Esophagus squamous epithelium (tissue), 5 donors: ENCODE measurements at places on chromosomes 5 and 9.

GRCh38 chr9:35827486-35827885, 1.0 kb downstream of the FAM221B start:
- DNase-seq, result no peak

DNA sequence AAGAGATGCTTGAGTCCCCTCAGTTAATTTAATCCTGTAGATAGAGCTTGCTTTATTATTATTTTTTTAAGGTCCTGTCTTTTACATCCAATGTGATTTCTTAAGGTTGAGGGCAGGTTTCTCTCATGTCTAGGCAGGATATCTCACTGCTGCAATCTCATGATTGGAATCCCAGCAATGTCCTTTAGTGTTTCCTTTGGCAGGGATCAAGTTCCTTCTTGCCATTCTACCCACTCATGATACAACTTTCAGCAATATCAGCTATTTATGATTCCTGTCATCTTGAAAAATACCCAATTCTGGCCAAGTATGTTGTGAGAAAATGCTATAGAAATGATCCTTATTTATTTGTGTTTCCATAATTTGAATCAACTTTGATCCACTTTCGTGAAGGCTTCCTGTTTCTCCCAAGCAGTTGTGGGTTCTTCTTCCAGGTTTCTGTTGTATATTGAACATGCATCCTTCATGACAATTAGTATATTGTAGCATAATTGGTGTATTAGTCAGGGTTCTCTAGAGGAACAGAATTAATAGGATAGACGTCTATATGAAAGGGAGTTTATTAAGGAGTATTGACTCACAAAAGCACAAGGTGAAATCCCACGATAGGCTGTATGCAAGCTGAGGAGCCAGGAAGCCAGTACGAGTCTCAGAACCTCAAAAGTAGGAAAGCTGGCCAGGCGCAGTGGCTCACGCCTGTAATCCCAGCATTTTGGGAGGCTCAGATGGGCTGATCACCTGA, 18.4 kb upstream of the VPS13A start:
- DNase-seq, result no peak

- DNase-seq, result no peak
These were observed 599.6 kb downstream of the CCDC171 start for GRCh38 chr9:16152276-16153101.

DNA sequence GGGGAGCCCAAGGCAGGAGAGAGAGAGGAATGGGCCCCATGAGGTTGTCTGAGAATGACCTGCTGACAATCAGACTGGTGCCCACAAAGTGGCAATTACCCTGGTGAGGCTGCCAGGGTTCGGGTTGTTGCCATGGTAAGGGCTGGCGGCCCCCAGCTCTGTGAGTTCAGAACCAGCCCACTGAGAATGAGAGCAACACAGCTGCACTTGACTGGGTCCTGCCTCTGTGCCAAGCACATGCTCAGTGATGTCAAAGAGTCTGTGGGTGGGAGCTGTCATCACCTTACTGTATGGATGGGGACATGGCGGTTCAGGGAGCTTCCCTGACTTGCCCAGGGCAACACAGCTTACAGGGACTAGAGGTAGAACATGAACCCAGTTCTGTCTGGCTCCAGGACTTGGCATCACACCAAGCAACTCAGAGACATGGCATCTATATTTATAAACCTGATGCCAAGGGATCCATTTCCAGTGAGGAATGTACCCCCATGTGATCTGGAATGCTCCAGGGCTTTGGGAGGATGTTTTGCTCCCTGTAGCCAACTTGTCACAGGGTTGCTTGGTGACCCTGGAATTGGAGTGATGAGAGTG, 38.2 kb upstream of the TEX48 start:
- DNase-seq, result no peak

DNA sequence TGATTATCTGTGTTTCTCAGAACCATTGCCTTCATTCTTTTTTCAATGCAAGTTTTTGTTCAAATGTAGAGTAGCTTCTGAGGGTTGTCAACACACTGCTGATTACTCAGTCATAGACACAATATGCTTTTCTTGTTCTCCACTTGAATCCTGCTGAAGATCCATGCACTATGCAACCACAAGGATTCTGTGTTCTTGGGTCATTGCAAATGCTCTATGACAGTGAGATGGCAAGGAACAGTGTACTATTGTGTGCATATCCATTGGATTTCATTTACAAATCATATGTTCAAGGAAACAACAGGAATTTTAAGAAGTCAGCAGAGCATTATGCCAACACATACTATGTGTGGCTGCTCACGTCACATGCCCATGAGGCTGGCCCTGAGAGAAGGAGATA, 1590.2 kb downstream of the EFNA5 start:
- no peak for DNase-seq

- DNase-seq, result no peak
These were observed 219.1 kb upstream of the PCSK5 start for GRCh38 chr9:75671354-75671753.

DNA sequence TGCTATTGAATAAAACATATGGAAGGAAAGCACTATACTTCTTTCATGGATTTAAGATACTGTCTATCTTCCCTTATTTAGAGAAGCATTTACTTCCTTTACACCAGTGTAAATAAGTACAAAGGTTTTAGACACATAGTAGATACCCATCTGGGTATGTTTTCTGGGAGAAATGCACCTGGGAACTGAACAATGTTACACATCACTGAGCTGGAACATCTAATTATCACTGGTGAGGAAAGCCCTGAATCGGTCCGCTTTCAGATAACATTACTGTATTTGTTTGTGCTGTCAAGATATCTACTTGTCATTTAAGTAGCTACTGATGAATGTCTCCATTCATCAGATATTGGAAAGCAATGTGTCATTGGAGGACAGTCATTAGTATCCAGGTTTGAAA, 964.7 kb upstream of the PTPRD start:
- no peak for DNase-seq

GRCh38 chr5:74598731-74599130, 41.8 kb downstream of the ENC1 start:
- DNase-seq, result no peak

GRCh38 chr9:1051584-1052275, 1.6 kb downstream of the DMRT2 start:
- no peak for DNase-seq

- no peak for DNase-seq
These were observed 69.8 kb downstream of the SLCO4C1 start for GRCh38 chr5:102226321-102226720.

GRCh38 chr9:137349471-137350033, 47.5 kb upstream of the NRARP start:
- no peak for DNase-seq

DNA sequence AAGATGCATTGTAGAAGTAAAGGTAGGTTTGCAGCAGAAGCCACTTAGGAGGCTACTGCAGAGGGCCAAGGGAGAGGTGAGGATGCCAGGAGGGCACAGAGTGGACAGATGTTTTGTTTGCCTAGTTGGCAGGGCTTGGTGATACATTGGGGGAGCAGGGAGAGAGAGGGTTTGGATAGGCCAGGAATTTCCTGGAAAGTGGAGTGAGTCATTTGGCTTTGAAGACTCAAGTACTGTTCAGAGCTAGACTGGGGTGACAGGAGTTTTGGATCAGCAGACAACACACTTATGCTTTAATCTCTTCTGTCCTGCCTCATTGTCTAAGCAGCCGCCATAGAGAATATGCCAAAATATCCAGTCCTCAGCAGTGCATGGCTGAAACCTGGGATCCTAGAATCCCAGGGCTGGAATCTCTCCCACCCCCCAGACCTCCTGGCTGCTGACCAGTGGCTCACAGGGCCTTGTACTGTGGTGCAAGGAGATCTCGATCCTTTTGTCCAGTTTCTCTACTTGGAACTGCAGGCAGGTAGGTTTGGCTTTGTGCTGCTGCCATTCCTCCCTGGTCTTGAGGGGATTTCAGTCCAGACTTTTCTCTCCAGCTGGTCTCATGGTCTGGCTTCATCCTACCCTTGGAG, 11.0 kb downstream of the TMEM268 start:
- DNase-seq, result no peak

GRCh38 chr5:50352382-50352781, 88.7 kb downstream of the EMB start:
- DNase-seq, result no peak

DNA sequence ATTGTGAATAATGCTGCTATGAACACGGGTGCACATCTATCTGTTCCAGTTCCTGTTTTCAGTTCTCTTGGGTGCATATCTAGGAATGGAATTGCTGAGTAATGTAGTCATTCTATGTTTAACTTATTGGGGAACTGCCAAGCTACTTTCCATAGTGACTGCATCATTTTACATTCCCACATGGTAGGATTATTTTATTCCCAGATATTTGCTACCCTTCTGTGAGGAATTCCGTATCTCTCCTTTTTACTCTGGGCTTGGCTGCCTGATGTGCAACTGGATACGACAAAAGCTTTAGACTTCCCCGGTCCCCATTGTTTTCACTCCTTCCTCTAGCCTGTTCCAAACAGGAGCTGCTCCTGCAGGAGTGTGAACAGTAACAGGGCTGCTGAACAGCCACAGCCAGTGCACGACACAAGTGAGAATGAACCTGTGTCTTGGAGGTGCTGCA, 7.2 kb downstream of the TAS2R1 start:
- DNase-seq, result no peak

DNA sequence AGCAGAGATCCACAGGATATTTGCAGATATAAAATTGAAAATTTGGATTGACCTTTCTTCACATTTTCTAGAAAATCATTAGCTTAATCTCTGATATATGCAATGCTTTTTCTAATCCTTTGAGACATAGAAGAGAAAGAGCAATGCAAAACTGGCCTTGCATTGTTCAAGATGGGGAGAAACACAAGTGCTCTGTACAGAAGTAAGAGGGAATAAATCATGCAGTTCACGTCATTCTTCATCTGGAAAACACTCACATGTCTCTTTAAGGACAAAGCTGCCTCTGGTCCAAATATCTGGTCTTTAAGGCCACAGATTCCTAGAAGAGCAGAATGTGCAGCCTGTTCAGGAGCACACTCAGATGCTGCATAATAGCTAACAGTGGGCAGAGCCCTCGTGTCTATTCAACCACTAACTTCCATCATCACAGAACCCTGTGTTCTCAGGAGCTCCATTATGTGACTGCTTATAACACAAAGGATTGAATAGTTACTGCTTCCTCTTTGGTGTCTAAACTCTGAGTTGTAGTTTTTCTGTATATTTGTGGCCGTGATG, 277.5 kb downstream of the PLK2 start:
- no peak for DNase-seq

DNA sequence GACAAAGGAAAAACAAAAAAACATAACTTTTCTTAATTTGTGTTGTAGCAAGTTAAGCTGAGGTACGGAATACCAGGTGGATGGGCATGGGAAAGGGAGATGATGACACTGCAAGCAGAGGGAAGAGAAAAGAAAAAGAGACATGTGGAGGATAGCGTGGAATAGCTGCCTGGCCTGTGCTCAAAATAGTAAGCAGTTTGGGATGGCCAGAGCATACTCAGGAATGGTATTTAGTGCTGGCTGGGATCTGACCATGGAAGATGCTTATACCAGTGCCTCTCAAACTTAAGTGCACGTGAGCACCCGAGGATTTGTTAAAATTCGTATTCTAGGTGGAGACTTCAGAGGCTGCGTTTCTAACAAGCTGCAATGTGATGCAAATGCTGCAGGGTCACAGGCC, 41.3 kb downstream of the LNPEP start:
- no peak for DNase-seq

DNA sequence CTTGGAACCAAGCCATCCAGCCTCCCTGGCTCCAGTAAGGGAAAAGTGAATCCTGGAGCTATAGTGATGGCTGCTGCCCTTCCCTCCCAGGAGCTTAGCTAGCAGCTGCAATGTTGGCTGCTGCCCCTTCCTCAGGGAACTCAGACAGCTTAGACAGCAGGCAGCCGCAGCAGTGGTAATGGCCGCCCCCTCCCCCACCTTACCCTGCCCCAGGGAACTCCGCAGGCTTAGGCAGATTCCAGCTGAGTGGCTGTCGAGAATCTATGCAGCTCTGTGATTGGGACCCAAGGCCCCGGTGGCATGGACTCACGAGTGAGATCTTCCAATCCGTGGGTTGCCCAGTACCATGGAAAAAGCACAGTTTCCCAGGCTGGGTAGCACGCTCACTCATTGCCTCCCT, 378.6 kb downstream of the NNT start:
- DNase-seq, result no peak

DNA sequence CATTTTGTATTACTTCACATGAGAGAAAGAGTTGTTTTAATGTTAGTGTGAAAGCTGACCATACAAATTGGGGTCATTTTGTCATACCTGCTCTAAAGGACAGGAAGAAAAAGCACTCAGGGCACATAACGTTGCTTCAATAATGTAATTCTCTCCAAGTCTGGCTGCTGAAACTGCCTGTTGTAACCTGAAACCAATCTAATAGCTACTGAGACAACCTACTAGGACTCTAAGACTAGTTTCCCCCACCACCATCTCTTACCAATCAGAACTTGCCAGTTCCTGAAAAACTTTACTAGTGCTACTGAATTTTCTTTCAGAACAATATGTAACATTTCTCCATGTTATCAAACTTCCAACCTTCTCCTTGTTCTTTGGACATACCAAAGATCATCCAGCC, 374.7 kb downstream of the PTPRD start:
- no peak for DNase-seq

DNA sequence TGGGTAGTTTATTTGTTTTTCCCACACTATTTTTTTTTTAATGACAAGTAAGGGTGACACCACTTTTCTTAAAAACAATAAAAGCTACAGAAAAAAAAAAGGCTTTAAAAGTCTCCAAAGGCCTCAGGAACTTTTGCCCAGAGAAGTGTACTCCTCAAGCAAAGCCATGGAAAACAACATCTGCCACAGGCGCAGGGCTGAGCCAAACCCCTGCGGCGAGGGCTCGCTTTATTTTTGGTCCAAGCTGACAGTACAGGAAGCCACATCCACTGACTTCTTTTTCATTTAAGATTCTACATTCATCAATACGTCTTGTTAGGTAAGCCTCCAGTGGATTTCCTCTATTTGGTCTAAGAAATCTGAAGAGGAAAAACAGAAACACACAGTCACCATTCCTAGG, 51.9 kb upstream of the IFNK start:
- DNase-seq, result no peak

DNA sequence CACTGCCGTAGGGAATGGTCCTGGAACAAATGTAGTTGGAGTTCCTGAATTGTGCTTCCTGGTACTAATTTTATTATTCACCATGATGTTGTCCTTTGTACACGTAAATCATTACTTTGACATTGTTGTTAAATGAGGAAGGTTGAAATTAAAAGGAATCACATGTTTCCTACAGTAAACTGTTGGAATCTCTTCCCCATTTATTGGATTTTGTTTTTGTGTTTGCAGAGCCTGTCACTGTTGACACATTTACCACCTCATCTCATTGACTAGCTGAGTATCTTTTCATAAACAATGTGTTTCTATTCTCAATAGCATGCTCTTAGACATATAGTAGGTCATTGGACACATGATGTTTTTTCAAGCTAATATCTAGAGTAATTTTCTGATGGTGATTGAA, 1012.5 kb downstream of the NR2F1-AS1 start:
- DNase-seq, result no peak

DNA sequence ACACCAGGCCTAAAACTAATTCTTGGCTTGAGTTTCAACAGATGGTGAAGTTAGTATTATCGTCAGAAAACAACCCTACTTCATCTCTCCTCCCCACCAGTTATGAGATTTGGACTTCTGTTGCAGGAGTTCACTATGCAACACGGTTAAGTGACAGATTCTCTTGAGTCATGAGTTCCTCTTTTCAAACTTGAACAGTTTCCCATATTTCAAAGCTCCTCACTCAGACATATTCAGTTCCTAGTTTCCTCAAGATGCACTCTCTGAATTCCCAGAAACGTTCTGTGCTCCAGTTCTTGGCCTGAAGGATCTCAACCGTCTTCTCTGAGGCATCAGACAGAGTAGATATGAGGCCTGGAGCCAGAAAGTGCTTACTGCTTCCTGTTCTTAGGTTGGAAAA, 7.3 kb upstream of the PTGER4 start:
- DNase-seq, result no peak
